DMS153 (cell line): ENCODE measurements at places on chromosomes 5 and 9.

- DNase-seq, result no peak
These were observed 306.3 kb downstream of the TLE4 start for GRCh38 chr9:79877943-79878602.

- no peak for DNase-seq
These were observed 599 bp upstream of the MOCS2 start for GRCh38 chr5:53110156-53110555.

DNA sequence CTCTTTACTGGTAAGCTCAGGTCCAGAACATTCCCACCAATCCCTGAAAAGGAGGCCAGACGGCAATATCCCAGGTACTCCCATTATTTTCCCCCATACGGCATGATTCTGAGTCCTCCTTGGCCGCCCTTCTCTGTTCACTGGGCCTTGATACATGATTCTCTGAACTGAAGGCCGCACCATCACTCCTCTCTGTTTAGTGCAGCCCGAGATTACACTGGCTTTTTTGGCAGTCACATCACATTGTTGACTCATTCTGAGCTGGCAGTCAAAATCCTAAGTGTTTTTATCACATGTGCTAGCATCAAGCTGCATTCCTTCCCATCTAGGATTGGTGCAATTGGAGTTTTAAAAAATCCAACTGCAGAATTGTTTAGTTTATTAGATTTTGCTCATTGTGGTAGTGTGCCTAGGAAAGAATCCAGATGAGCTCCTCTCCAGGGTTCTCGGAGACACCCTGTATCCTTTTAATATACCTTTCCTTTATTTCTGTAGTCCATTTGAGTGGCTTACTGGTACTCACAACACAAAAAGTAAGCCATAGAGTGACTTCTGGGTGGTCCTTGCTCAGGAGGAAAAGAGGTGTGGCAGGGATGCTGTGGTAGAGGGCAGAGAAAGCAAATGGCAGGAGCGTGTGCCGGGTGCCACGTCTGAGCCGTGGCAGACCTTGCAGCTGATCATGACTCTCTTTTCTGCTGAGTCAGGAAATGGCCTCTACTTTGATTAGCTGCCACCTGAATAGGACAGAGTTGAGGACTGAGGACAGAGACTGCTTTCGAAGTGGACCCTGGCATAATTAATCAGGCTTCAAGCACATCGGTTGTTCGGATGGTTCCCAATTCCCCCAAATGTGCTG is 121.1 kb upstream of the IL12B start:
- no peak for DNase-seq

DNA sequence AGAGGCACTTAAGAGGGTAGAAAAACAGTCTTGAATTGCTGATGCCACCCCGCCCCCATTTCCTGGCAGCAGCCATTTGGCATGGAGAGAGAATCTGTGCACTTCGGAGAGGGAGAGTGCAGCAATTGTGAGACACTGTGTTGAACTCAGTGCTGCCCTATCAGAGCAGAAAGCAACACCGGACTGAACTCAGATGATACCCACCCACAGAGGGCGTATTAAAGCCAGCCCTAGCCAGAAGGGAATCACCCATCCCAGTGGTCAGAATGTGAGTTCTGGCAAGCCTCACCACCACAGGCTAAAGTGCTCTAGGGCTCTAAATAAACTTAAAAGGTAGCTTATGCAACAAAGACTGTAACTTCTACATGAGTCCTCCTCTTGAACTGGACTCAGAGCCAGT is 88.4 kb upstream of the RGS7BP start:
- no peak for DNase-seq

- DNase-seq, result no peak
These were observed 176.0 kb downstream of the SLC12A2 start for GRCh38 chr5:128259607-128260021.

DNA sequence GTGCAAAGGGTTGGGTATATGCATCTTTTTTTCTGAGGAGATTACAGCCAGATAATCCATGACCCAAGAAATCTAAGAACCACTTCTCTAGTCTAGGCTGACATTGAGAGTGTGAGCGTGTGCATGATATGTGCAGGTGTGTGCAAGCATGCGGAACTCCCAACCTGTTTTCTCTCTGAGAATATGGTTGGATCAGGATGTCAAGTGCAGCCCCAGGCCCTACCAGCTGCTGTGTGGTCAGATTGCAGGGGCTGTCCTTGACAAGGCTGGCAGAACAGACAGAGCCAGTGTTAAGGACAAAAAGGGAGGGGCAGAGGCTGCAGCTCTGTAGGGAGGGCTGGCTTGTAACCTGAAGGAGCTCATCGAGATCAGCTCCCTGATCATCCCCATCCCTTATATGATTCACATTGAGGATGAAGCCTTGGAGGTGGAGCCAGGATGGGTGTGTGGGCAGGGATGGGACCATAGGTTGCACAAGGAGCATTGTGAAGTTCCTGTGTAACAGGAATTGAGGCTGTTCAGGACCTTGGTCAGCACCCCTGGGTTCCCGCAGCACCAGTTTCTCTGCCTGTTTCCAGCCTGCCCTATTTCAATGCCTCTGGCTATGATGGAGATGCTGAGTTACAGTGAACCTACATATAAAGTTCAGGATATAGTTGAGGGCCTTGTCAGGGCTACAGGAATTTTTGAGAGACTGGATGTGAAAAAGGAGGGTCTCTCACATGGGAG is 52.6 kb upstream of the ARAP3 start:
- DNase-seq, result no peak

DNA sequence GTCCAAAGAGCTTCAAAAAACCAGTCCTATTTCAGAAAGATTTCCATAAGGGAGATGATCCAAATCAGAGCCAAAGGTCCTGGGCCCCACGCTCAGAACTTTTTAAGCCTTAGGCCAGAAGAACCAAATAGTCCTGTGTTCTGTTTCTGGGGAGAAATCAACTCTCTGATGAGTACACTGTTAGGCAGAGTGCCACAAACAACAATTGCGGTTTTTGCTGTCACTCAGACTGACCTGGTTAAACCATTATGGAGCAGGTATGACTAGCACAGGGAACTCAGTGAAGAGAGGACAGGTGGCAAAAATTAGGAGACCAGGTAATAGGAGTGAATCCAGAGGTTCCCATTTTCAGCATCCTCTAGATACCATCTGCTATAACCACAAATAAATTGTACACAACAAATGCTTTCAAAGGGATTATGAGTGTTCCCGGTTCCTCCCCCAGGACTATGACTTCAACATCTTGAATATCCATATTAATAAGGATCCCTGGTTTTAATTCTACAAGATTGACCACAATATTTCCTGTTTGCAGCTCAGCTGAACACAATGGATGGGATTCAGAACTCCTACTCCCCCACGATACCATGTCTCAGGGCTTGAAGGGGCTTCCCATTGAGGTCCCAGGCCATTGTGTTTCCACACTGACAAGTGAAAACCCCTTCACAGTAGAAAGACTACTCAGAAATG is 52.1 kb upstream of the FREM1 start:
- DNase-seq, result no peak

GRCh38 chr9:124242331-124243194 is 15.2 kb upstream of the NEK6 start:
- DNase-seq, result no peak

DNA sequence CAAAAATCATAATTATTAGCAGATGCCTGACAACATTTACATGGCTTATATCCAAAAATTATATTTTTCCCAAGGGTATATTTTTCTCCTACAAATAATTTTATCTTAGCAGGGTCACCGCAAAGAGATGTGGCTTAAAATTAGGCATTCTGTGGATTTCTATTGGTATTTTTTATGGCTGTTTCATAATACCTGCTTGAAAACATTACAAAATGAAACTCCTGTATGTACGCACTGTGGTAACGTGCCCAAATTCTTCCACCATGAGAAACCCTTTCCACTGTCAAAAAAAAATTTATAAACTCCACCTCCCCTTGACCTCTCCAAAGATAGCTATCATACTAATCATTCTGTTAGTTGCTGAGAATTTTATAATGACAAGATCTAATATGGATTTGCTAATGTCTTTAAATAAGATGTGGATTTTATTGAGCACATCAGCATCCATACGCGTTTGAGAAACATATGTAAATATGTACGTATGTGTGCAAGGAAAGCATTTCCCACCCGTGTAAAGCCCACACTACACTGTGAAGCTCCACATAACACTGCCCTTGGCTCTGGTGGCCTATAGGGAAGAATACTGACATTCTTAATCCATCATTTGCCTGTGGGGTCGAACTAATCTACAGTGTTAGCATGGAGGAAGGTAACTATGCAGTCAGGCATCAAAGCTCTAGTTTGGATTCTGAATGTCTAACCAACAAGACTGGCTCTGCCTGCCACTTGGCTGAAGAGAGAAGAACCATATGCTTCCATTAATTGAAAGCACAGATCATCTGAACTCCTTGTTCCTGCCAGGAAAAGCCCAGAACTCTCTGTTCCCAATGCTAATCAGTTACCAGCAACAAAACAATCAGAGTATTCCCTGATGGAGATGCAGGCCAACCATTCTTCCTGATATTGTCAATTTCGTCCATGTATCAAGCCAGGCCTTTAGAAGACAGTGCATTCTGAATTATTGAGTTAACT is 244.7 kb downstream of the SPOCK1 start:
- no peak for DNase-seq

- no peak for DNase-seq
These were observed 332.3 kb downstream of the TRPM3 start for GRCh38 chr9:70789086-70789485.

DNA sequence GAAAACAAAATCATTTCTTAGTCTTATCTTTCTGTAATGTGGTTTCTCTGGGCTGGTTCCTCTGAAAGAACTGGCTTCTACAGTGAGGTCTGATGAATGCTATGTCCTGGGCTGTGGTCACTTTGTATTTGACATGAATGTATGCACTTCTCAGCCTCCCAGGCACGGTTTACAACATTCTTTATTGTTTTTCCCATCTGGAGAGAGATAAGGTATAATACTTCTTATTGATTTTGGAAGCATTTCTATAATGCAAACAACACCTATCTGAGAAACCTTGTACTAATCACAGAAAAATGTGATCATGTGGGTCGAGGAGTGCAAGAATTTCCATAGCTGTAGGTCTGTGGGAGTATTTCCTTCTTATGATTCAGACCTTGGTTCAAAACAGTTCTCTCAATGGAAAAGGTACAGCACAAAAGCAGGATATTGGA is 46.9 kb downstream of the ACTBL2 start:
- DNase-seq, result no peak

GRCh38 chr5:173310218-173310769 is 17.9 kb downstream of the STC2 start:
- no peak for DNase-seq

DNA sequence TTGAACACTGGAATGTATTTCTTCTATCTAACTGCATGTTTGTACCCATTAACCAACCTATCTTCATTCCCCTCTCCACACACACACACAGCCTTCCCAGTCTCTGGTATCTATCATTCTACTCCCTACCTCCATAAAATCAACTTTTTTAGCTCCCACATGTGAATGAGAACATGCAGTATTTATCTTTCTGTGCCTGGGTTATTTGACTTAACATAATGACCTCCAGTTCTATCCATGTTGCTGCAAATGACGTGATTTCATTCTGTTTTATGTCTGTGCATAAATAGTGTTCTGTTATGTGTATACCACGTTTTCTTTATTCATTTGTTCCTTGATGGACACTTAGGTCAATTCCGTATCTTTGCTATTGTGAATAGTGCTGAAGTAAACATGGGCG is 38.7 kb upstream of the CTSL start:
- DNase-seq, result no peak

DNA sequence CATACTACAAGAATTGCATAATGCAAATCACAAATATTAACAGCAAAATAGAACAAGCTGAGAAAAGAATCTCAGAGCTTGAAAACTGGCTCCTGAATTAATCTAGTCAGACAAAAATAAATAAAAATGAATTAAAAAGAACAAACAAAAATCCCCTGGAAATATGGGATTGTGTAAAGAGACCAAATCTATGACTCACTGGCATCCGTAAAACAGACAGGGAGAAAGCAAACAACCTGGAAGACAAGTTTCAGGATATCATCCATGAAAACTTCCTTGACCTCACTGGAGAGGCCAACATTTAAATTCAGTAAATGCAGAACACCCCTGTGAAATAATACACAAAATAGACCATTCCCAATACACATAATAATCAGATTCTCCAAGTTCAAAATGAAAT is 229.3 kb upstream of the CTNND2 start:
- no peak for DNase-seq

GRCh38 chr9:8025551-8025950 is 226.0 kb upstream of the DMAC1 start:
- no peak for DNase-seq

GRCh38 chr9:124512806-124513204 is 5.6 kb upstream of the NR5A1 start:
- no peak for DNase-seq

DNA sequence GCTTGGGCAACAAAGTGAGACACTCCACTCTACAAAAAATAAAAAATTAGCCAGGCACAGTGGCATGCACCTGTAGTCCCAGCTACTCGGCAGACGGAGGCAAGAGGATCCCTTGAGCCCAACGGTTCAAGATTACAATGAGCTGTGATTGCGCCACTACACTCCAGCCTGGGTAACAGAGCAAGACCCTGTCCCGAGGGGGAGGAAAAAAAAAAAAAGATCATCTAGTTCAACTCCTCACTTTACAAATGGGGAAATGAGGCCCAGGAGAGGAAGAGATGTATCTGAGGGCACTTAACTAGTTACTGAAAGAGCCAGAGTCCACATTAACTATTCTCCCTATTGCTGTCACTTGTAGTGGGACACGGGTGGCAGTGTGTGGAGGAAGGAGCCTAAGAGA is 13.8 kb downstream of the PDCL start:
- DNase-seq, result no peak
